ENCODE measurements at places on chromosomes 12 and 14.

DNA sequence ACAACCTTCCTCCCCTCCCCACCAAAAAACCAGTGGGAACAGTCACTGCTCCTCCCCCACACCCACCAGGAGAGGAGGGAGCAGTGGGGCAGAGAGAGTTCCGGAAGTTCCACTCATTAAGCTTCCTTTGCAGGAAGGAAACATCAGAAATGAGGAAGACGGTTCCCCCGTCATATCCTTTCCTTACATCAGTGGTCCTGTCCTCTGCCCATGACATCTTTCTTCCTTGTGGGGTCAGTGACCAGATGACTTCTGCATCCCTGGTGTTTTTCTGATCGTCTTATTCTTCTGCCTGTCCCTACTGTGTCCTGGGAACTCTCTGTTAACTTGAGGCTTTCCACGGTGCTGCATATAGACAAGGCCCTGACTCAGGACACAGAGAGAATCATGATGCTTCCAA, 40.8 kb upstream of the SPTLC2 start:
- no peak for DNase-seq

GRCh38 chr12:124279846-124280360, 15.0 kb upstream of the RFLNA start:
- DNase-seq, result no peak

DNA sequence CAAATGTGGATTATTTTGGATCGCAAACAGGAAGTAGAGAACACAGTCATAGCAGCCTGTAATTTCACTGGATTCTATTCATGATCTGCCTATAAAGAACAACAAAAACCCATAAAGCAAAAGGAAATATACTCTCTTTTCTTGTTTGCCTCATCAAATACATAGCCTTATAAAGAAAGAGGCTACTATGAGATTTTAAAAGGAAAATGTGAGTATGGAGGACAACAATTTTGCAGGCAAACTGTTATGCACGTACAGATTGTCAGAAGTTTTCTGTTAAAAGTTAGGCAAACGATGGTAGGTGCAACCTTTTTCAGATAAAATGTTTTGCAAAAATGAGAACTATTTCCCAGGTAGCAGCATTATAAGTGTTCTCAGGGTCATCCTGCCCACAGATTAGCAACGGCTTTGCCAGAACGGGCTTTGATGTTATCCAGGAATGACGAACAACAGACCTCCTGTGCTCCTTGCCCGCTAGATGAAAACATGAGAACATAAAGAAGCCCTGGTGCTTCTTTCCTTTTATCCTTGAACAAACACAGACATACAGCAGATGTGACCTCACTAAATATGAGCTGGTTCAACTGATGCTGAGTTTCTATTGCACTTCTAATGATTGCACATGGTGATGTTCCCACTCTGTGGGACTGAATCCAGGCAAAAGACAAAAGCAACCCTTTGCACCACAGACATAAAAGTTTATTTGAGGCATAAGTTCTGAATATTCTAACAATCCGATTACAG, 88.1 kb downstream of the ITPR2 start:
- DNase-seq, result no peak

- no peak for DNase-seq
These were observed 116.3 kb downstream of the TMTC3 start for GRCh38 chr12:88258396-88258795.

- no peak for DNase-seq
These were observed 30.6 kb upstream of the NFKBIA start for GRCh38 chr14:35435177-35435576.

GRCh38 chr12:107429006-107429705, 256.4 kb upstream of the PWP1 start:
- DNase-seq, result no peak

DNA sequence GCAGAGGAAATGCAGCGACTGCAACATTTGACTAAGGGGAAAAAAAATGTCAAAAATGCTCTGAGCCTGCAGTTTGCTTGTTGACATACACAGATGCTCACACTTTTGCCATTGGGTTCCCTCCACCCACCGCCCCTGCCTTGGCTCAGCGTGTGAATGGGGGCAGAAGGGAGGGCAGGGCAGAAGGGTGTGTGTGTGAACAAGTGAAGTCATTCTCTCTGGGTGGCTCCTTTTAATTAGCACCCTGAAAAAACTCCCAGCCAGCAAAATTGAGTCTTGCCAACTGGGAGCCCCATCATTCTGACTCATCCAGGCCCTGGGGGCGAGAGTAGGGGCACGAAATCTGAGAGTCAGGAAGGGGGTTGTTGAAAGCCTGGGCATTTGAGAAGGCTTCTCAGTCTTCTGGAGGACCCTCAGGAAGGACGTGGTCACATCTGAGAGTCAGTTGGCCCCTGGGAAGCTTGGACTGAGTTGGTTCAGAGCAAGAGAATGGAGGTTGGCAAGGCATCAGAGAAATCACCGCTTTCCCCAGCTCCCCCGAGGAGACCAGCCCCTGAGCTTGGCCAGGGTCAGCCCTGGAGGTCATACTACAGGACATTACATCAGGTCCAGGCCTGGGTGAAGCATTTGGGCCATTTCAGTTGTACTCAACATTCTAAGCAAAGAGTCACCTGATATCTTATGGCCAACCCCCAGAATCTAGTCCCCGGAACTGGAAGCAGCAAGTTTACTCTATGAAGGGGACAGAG, 22.7 kb upstream of the KRT78 start:
- DNase-seq, result no peak

DNA sequence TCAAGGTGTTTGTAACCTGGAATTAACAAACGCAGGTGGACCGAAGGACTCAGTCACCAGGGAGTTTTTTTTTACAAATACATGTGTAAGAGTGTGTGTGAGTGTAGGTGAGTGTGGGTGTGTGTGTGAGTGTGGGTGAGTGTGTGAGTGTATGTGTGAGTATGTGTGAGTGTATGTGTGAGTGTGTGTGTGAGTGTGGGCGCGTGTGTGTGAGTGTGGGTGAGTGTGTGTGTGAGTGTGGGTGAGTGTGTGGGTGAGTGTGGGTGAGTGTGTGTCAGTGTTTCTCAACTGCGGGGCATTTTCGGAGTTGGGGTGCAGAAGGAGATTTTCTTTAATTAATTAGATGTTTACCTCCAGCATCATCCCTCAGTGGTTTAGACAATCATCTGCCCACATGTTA, 1178.8 kb downstream of the VRK1 start:
- DNase-seq, result no peak

- DNase-seq, result no peak
These were observed 5.7 kb downstream of the SVOP start for GRCh38 chr12:109014984-109015765.

DNA sequence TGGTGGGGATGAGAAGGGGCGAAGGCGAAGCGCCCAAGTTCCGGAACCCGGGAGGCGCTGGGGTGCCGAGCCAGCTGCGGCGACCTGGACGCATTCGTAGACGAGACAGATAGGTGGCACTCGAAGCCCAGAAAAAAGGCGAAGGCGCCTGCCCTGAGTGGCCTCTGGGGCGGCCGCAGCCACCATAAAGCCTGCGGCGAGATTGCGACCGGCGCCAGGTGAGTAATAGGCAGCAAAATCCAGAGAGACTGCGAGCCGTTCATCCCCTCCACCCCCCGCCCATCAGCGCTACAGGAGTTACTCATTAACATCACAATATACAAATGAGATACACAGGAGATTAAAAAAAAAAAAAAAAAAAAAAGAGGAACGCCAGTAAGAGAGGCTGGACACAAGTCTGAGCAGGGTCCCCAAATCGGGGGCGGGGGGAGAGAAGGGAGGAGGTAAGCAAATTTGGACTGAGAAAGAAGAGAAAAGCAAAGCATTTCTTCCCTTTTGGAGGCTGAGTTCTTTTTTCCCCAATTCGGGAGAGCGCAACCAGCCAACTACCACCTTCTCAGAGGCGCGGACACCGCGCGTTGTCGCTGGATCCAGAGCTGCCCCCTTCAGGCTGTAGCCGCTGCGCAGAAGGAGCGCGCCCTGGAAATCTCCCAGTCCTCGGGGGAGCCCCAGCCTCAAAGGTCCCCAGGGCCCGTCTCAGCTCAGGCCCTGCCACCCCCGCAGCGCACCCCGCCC, 15.7 kb downstream of the TBX3 start:
- no peak for DNase-seq

DNA sequence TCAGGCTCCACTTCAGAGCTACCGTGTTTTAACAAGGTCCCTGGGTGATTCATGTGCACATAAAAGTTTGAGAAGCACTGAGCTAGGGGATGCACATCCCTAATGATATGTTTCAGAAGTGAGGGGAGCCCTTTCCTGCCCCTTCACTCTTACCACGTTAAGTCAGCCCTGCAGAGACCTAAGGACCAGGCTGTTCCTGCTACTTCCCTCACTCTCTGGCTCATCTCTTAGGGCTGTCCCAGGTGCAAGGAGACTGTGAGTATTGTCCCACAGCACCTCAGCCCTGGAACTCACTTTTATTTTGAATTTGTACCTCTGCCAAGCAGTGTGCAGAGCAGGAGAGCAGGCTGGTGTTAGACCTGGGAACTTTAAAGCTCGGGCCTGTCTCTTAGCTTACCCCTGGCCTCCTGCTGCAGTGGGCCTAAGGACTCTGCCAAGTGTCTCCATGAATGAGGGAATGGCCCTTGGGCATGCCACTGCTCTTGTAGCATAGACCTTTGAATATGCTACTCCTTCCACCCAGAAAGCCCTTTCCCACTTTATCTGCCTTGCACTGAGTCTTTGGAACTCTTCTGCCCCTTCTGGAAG, 11.0 kb upstream of the SUSD6 start:
- no peak for DNase-seq

GRCh38 chr12:95282266-95282665, 64.7 kb downstream of the VEZT start:
- DNase-seq, result no peak

- DNase-seq, result no peak
These were observed 6.9 kb downstream of the CFAP251 start for GRCh38 chr12:121925358-121925695.

- no peak for DNase-seq
These were observed 329.6 kb downstream of the TMTC2 start for GRCh38 chr12:83016218-83016835.

- no peak for DNase-seq
These were observed 5.0 kb downstream of the IGF1 start for GRCh38 chr12:102475355-102475754.

GRCh38 chr12:124053851-124054250, 80.8 kb downstream of the ZNF664 start:
- DNase-seq, result no peak

DNA sequence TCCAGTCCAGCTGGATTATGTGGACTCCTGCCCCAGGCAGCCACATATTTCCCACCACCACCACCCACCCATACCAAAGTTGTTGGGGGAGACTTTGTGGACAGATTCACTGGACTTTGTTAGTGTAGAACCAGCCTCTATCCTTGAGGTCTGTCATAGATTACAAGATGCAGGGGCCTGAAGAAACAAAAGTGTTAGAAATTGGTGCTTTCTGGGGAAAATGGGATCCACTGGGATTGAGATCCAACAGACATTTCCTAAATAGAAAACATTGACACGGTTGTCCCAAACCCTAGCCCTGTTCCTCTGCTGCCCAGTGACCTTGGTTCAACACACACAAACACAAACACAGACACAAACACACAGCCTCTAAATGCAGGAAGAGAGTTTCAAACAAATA, 36.6 kb upstream of the TBX5 start:
- DNase-seq, result no peak

DNA sequence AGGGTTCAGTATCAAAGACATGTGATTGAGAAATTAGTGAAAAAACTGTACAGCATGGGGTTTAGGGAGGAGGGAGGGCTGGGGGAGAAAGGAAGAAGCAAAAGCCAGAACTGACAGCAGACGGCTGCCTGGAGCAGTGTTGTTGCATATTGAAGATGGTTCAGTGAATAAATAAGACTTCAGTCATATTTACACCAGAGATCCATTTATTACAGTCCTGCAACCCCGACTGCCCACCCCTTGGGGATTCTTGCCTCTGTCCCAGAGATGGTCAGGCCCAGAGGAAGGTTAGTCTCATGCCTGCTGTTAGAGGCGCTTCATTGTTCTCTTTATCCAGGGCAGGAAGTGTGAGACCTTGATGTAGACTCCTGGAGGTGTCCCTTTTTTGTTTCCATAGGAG, 3.2 kb downstream of the GZMH start:
- no peak for DNase-seq

- DNase-seq, result no peak
These were observed 36.5 kb downstream of the ACADS start for GRCh38 chr12:120762086-120762485.

DNA sequence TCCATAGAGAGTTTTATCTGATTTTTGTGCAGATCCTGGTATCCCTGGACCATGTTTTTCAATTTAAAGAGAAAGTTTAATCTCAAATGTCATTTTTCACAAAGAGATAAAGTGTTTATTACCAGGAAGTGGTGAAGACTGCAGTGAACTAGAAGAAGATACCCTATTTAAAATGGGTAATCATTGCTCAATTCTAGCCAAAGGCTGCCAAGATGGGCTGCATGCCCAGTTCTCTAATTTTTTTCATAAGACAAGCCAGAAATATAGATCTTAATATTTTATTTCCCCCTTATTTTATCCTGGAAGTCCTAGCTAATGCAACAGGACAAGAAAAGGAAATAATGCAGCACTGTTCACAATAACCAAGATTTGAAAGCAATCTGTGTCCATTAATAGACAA, 343.5 kb downstream of the PCNX1 start:
- DNase-seq, result no peak

DNA sequence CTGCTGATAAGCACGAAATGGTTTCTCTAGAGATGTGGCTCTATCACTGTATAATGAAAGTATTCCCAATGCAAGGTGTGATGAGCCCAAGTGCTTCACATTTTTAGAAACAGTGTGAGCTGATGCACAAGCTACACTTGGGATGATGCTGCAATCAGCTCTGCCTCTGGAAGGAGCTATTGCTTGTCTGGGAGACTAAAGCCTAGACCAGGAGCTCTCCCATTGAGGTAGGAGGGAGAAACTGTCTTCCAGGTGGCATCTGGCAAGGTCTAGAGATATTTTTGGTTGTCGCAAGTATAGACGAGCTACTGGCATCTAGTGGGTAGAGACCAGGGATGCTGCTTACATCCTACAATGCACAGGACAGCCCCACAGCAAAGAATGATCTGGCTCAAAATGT, 42.0 kb downstream of the HECTD4 start:
- no peak for DNase-seq

DNA sequence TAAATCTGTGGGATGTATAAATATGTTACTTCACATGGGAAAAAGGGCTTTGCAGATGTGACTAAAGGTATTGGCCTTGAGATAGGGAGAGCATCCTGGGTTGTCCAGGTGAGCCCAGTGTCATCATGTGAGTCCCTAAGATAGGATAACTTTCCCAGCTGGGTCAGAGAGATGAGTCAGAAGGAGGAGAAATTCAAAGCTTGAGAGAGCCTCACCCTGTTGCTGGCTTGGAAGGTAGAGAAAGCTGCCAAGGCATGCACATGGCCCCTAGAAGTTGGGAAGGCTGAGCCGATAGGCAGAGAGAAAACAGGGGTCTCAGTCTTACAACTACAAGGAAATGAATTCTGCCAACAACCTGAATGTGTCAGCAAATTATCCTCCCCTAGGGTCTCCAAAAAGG, 213.0 kb downstream of the ADGRD1 start:
- DNase-seq, result no peak

- DNase-seq, result no peak
These were observed 217.1 kb downstream of the EXOC5 start for GRCh38 chr14:57051633-57052032.

GRCh38 chr12:125149160-125150108, 84.2 kb downstream of the AACS start:
- no peak for DNase-seq

- no peak for DNase-seq
These were observed 219.2 kb downstream of the PDZRN4 start for GRCh38 chr12:41407232-41407799.

GRCh38 chr12:46358325-46358700, 14.3 kb downstream of the SLC38A2 start:
- DNase-seq, result no peak

- no peak for DNase-seq
These were observed 7.9 kb upstream of the FBRSL1 start for GRCh38 chr12:132481771-132482745.
